ENCODE measurements at places on chromosomes 6 and 20.

GRCh38 chr6:135331002-135331401, 149.9 kb downstream of the MYB start:
- no peak for DNase-seq

DNA sequence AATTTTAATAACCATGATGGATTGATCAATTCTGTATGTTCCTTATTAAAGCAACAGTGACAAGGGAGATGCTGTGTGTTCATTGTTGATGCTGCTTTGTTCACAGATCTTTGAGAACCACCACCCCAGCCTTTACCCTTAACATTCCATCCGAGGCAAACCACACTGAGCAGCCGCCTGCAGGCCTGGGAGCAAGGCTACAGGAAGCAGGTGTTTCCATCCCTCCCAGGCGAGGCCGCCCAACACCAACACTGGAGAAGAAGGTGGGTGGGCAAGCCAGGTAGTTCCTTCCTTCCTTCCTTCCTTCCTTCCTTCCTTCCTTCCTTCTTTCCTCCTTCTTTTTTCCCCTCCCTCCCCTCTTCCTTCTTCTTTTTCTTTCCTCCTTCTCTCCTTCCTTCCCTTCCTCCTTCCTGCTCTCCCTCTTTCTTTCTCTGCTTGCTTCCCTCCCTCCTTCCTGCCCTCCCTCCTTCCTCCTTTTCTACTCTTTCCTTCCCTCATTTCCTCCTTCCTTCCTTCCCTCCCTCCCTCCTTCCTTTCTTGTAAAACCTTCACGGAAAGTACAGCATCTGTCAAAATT, 13.7 kb downstream of the TTLL2 start:
- DNase-seq, result no peak

GRCh38 chr20:43571771-43572170, 12.9 kb downstream of the SGK2 start:
- DNase-seq, result no peak

DNA sequence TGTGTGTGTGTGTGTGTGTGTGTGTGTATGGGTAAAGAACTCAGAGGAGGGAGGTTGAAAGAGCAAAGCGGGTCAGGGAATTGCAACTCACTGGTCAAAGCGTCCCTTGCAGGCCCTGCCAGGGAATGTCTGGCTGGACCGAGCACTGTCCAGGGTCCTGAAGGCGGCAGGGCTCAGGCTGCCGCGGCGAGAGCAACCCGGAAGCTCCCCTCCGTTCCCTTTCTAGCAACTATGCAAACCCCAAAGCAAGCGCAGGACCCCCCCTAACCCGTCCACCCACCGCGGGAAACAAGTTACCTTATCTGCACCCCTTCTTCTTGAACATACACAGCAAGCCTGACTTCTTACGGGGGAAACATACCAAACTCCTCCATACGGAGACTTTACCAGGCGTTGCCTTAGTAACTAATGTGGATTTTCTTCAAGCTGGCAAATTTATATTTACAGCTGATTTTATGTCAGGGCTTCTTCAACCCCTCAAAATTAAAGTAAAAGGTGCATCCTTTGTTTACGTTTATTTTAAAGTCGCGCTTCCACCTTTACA, 538 bp upstream of the GRM1 start:
- DNase-seq, result no peak

DNA sequence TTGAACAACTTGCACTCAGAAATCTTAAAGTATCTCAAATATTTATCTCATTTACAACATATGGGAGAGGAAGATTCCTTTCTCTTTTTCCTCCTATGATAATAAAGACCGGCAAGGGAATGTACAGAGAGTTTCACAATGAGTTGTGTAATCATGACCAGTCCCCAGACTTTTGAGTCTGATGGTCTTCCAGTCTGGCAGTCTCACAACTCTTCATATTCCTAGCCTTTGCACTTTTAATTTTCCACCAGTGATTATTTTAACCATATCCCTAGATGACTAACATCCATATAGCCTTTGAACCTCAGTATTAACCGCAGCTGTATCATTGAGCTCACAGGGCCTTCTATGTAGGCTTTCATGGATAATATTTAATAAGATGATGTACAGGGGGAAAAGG, 278.5 kb downstream of the KHDC1L start:
- no peak for DNase-seq

GRCh38 chr6:26025047-26025893, 62.0 kb upstream of the HFE start:
- no peak for DNase-seq

DNA sequence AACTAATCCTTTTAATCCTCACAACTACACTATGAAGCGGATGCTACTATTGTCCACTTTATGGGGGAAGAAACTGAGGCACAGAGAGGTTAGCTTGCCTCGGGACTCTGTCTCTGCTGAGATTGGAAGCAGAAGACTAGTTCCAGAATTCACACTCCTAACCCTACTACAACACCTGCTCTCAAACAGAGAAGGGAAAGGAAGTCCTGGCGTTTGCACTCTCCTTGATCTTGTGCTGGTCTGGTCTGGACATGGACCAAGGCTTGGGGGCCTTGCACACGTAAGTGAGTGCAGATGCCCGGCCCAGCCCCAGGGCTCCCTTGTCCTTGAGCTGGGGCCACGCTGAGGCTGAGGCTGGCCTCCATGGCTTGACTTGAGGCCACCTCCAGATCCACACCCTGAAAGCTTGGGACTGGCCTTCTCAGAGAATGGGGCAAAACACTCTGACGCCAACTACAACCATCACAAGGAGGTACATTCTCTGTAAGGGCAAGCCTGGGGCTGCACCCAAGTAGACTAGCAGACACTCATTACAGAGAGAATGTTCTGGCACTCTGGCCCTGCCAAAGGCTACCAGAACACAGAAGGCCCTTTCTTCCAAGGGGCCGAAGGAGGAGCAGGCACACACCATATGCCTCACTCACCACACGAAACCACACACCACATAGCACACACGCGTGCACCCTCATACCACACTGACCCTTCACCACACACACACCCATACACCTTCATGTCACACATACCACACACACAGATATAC, 33.3 kb upstream of the EZR start:
- no peak for DNase-seq

DNA sequence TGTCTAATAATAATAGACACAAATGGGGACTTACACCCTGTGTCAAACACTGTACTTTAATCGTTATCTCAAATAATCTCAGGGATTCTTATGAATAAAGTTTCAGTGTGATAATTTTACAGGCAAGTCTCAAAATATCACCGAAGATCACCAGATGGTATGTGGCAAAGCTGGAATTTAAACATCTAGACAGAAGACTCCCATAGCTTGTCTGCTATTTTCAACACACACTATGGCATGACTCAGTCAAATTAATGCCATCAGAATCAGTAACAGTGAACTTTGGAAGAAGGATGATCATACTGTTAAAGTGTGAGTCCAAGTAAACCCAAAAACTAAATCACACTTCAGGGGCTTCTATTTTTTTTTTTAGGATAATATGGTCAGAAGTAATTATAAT, 867.6 kb upstream of the FLRT3 start:
- DNase-seq, result no peak

- DNase-seq, result no peak
These were observed 733.1 kb downstream of the HDGFL1 start for GRCh38 chr6:23302514-23302913.

GRCh38 chr6:107827541-107827940, 3.4 kb upstream of the SCML4 start:
- no peak for DNase-seq

- no peak for DNase-seq
These were observed 6.9 kb upstream of the PPP1R3G start for GRCh38 chr6:5078121-5078669.

GRCh38 chr6:108574457-108575141, 13.9 kb downstream of the FOXO3 start:
- no peak for DNase-seq

DNA sequence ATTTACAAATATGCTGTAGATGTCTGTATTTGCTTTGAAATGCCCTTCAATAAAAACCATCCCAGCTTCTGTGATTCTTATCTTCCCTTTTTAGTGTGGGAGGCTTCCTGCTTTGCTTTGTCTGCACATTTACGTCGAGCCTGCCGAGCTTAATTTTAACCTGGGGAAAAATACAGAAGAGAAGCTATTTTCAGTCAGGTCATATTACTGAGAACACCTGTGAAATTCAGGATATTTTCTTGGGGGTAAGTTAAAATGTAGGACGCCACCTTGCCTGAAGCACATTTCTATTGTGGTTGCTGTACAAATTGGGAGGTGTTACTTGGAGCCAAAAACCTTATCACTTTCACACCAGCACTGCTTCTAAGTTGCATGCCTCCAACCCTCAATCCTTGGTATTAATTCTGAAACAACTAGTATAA, 43.6 kb upstream of the FUCA2 start:
- no peak for DNase-seq

GRCh38 chr6:126805861-126806260, 312.6 kb upstream of the RSPO3 start:
- DNase-seq, result no peak

DNA sequence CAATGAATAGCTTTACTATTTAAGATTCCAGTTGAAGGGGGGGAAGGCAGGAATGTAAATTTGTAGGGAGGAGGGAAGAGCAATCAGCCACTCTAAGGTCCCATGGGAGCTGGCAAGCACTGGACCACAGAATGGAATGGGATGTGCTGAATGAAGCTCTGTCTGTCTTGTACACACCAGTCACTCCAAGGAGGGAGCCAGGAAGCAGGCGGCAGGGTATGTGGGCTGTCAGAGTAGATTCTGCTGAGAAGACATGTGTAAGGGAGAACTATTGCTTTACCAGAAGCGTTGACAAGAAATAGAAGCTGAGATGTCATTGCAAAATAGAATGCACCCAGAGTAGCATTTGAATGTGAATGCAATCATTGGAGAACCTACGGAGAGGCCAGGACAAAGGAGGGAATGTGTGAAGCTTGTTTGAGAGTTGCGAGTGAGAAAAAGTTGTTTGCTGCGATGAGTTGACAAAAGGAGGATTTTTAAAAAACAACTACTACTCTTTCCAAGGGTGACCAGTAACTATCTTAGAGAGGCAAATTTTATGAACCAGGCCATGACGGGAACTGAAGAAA, 25.2 kb upstream of the PDE7B start:
- no peak for DNase-seq

DNA sequence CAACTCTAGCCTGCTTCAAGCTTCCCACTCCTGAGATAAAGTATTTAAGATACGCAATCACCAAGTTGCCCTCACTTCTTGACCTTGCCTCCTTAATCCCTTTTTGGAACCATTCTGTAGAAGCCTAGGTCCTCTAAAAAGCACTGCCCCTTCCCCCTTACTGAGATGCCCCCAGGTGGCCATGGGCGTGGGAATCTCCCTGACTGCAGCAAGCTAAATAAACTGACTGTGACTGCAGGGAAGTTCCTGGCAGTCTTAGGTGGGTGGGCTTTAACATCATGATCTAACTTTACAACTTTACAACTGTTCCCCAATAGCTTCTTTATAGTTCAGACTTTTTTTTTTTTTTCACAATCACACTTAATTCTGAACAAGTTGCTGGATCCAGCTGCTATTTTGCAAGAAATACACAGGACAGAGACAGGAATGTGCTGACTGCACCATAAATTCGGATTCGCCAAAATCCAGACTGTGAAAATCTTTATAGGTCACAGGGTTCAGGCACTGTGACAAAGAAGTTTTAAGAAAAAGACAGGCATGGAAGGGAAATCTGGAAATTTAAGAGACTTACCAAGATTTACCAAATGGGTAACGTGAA, 344.2 kb upstream of the SULF2 start:
- DNase-seq, result no peak

DNA sequence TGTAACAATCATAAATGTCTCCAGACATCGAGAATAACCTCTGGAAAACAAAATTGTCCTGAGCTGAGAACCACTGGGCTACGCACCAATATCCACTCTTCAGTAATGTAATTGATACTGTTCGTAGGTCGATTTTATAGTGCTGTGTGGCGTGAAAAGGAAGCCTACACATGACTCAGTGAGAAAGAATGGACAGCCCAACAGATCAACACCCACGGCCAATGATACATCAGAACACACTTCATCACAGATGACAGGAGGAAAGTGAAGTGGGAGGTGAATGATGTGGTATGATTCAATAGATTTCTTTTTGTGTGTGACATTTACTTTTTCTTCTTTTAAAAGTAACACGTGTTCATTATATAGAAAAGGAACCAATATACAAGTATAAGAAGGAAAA, 93.5 kb downstream of the RPS12 start:
- no peak for DNase-seq

DNA sequence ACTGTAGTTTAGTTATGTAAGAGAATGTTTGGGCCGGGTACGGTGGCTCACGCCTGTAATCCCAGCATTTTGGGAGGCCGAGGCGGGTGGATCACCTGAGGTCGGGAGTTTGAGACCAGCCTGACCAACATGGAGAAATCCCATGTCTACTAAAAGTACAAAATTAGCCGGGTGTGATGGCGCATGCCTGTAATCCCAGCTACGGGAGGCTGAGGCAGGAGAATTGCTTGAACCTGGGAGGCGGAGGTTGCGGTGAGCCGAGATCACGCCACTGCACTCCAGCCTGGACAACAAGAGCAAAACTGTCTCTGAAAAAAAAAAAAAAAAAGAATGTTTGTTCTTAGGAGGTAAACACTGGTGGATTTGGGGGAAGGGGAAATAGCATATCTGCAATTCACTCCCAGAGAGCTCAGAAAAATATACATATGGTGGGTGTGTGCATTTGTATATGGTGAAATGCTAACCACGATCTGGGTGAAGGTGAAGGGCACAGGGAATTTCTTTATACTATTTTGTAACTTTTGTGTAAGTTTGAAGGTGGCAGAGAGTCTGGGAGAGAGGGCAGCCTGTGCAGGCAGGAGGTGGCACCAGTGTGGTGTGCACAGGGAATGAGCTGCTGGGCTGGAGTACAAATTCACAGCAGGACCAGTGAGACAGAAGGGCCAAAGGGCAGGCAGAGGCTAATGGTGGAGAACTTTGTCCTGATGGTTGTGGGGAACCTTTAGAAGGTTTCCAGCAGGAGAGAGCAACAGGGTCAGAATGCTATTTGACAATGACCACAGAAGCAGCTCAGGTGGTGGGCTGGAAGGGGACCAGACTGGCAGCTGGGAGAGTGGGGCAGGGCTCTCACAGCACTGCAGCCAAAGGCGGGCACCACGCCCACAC, 42.4 kb downstream of the SSR1 start:
- no peak for DNase-seq

DNA sequence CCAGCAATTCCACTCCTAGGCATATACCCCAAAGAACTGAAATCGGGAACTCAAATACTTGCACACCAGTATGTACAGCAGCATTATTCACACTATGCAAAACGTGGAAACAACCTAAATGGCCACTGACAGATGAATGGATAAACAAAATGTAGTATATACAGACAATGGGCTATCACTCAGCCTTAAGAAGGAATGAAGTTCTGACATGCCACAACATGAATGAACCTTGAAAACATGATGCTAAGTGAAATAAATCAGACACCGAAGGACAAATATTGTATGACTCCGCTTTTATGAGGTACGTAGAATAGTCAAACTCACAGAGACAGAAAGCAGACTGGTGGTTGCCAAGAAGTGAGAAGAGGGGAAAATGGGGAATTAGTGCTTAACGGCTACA, 59.1 kb upstream of the CCN6 start:
- no peak for DNase-seq

DNA sequence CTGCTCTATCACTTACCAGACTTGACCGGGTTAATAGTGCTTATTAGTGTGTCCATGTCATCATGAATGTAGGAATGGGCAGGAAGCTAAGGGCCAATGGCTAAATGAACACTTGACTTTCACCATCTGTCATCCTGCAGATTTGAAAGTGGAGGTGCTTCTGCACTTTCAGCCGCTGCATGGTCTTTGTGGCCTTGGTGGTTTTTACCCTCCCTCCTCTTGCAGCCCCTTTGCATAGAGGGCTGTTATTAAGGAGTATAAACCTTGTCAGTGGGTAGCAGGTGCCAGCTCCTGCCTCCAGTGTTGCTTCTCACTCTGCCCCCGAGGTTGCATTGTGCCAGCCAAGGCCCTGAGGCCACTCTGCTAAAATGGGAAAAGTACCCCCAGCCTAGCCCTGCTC, 122.2 kb upstream of the TNFAIP3 start:
- no peak for DNase-seq

Data from stimulated activated CD8-positive, alpha-beta memory T cell treated with anti-CD3 and anti-CD28 coated beads, Interleukin-7, amount 100 ng/mL, for 1 hour (primary cell).